NCI-H1436 treated with DMSO at 0.1 percent for 48 hours (cell line): ENCODE measurements at places on chromosomes 13 and 19.

DNA sequence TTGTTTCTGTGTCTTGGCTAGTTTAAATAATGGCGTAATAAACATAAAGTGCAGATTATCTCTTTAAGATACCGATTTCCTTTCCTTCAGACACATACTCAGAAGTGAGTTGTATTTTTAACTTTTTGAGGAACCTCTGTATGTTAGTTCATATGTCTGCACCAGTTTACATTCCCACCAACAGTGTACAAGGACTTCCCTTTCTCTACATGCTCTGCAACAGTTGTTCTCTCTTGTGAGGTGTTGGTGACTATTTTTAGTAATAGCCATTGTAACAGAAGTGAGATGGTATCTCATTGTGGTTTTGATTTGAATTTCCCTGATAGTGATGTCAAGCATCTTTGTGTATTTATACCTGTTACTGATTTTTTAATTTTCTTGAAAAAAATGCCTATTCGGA lies 418.6 kb downstream of the UQCRFS1 start:
- no peak for DNase-seq

GRCh38 chr13:58806401-58806800 lies 1174.9 kb downstream of the PCDH17 start:
- DNase-seq = no peak

DNA sequence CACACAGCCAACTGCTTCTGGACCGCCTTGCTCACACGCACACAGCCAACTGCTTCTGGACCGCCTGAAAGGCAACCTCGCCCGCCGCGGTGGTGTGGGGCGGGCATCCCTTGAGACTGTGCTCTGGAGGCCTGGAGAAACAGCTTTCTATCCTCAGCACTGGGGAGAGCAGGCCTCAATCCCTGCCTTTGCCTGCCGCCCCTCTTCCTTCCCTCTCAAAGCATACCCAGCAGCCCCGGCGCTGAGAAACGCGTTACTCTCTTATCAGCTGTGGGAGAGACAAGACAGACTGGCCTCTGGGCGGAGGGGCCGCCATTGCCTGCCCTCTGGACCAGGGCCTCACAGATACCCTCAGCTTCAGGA lies 2.9 kb downstream of the LIPE start:
- no peak for DNase-seq

- DNase-seq = no peak
Observed at GRCh38 chr19:13339869-13340268, 166.4 kb downstream of the CACNA1A start.

DNA sequence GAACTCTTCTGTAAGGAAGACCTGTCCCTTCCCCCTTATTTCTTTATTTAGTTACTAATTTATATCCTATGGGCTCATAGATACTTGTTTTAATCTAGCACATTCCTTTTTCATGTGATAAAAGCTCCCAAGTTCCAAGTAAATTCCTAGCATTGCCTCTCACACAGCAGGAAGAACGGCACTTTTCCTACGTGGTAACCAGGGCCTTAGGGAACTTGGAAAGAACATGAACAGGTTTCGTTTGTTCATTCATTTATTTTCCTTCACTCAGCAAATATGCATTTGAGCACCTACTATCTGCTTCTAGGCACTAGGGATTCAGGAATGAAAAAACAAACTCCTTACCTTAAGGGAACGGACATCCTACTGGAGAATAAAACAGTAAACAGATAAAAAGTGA lies 125.1 kb downstream of the SIPA1L3 start:
- no peak for DNase-seq

DNA sequence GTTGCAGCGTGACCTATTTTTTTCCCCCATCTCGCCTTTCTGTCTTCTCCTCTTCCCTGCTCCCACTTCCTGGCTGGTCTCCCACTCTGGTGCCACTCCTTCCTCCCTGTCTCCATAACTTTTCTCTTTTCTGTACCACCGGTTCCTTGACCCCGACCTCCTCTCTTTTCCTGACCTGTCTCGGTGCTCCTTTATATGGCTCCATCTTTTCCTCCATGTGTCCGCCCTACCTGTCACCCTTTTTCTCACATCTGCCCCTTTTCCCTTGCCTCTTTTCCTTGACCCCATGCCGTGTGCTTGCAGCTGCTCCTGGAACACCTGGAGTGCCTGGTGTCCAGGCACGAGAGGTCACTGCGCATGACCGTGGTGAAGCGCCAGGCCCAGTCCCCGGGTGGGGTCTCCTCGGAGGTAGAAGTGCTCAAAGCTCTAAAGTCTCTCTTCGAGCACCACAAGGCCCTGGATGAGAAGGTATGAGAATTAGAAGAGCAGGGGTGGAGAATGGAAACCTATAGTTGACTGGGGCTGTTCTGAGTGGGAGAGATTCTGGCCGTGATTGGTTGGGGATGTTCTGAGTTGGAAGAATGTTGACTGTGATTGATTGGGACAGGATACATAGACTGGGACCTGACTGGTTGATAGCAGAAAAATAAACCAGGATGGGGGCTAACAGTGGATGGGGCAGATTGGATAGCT lies 9.3 kb downstream of the PPFIA3 start:
- no peak for DNase-seq
